ENCODE measurements at places on chromosomes 1 and 21.

GRCh38 chr1:94143173-94143808 is 22.3 kb upstream of the ABCA4 start:
- DNase-seq, result no peak

GRCh38 chr21:17438635-17439034 is 74.2 kb upstream of the CXADR start:
- no peak for DNase-seq

DNA sequence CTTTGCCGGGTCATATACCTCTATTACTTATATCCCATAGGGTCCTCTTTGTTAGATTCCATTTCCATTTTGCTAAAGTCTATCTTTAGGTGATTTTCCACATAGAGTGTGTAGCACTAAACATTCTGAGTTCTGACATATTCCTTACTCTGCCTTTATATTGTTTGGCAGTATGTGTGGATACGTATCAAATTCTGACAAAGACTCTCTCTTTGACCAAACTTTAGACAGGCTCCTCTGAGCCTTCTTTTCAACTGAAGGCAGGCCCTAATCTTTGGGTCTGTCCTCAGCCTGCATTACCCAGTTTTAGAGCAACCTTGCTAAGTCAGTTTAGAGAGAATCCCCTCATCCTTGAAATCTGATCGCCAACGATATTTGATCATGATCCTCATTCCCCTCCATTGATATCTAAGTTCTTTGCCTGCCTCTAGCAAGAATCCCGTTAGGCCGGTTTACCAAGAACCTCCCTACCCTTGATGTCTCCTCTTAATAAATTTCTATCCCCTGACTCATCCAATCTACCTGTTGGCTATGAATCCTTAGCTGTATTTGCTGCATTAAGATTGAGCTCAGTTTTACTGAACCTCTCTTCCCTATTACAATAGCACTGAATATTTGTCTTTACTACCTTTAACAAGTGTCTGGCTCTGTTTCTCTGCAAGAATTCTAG is 10.4 kb upstream of the PPT1 start:
- no peak for DNase-seq

DNA sequence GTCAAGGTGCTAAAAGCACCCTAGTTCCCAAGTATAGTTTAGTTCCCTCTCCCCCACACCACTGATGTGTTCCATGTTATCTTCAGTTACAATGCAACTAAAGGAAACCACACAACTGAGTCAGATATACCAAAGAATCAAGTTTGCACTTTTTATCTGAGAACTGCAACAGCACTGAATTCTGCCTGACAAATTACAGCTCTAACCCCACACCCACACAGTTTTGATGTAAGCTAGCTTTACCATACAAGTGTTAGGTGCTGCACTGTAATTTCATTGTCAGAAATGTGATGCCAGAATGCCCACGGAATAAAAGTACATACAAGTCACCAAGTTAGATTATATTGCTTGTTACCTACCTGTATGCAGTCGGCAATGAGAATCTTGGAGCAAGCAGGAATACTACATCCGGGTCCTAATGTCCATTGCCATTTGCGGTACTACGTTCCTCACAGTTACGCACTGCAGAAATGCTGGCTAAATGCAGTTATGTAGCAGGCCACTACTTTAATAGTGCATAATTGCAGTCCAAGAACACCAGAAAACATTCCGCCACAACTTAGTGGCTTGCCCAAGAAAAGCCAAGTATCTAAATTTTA is 12.1 kb downstream of the SFPQ start:
- no peak for DNase-seq

DNA sequence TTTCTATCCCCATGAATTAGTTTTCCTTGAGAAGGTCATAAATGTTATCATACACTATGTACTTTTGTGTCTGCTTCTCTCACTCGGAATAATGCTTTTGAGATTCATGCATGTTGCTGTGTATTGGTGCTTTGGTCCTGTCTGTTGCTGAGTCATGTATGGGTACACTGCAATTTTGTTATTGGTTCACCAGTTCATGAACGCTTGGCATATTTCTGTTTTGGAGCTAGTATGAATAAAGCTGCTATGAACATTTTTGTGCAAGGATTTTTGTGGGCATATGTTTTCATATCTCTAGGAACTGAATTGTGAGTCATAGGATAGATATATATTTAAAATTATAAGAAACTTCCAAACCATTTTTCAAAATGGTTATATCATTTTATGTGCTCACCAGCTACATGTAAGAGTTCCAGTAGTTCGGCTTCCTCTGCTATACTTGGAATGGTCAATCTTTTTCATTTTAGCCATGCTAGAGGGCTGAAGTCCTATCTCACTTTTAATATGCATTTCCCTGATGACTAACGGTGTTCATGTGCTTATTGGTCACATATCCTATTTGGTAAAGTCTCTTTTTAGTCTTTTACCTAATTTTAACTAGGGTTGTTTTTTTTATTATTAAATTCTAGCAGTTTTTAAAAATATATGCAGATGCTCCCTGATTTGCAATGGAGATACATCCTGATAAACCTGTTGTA is 38.2 kb downstream of the ETS2 start:
- no peak for DNase-seq

DNA sequence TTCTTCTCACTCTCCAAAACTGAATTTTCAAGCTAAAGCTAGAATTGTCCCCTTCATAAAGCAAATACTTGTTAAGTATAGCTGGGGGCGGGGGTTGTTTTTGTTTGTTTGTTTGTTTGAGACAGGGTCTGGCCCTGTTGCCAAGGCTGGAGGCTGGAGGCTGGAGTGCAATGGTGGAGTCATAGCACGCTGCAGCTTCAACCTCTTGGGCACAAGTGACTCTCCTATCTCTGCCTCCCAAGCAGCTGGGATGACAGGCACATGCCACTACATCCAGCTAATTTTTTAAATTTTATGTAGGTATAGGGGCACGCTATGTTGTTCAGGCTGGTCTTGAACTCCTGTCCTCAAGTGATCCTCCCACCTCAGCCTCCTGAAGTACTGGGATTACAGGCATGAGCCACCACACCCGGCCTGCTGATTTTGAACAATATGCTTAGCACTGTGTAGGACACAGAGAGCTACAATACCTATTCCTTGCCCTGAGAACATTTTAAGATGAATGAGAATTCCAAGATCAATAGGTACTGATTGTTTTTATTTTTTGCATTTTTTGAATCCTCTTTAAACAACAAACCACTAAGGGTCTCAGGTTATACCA is 42.2 kb downstream of the PCNX2 start:
- no peak for DNase-seq

DNA sequence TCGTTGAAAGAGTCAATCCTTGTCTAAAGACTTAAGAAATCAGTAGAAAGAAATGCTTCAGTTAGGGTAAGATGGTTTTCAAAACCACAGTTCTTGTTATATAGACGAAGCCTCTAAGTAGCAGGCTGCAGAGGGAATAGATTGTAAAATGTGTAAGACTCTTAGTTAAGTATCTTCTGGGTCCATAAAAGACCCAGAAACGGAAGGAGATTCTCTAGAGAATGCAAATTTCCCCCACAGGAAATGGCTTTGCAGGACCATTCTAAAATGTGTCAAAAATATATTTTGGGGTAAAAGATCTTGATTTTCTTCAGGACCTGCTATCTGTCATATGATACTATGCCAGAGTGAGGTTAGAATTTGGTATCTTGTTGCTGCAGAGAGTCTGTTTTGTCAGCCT is 13.4 kb downstream of the OR2T1 start:
- DNase-seq, result no peak

DNA sequence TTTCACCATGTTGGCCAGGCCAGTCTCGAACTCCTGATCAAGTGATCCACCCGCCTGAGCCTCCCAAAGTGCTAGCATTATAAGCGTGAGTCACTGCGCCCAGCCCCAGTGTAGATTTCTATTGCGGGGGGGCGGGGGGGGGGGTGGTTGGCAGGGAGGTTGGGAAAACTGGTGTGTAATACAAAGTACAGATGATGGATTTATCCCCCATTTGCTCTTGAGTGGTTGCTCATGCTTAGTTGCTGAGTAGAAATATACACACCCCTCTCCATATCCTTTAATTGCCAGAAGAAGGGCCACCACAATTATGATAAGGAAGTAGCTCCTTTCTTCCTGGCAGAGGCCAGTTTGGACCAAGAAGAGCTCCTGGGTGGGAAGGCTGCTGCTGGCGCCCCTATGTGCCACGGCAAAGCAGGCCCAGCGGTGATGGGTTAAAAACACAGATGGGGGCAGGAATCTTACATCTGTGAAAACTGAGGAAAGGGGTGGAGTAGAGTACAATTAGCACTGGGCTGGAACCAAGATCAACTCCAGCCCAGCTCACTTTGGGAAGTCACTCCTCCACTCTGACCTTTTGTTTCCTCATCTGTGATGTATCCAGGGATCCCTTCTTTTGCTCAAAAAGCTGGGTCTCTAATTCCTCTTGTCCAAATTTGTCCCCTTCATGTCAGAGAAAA is 55.2 kb downstream of the MRPL37 start:
- DNase-seq, result no peak

- DNase-seq, result no peak
Measured at GRCh38 chr1:72650843-72651435, 368.6 kb upstream of the NEGR1 start.

GRCh38 chr1:231878737-231879136 is 252.1 kb downstream of the DISC1 start:
- DNase-seq, result no peak

- no peak for DNase-seq
Measured at GRCh38 chr1:47756411-47756810, 240.8 kb downstream of the TRABD2B start.

- DNase-seq, result no peak
Measured at GRCh38 chr21:22235866-22236590, 1237.8 kb downstream of the NCAM2 start.

GRCh38 chr1:41700581-41700980 is 216.1 kb upstream of the EDN2 start:
- no peak for DNase-seq

GRCh38 chr1:102891868-102892625 is 216.3 kb downstream of the COL11A1 start:
- no peak for DNase-seq

GRCh38 chr1:184387069-184387475 is 243 bp downstream of the C1orf21 start:
- no peak for DNase-seq

GRCh38 chr1:216032961-216033614 is 390.2 kb downstream of the USH2A start:
- no peak for DNase-seq

Data from HuH-7.5 (cell line).